Suppressor macrophage treated with lipopolysaccharide for 4 hours (primary cell): ENCODE measurements at places on chromosomes 1 and 21.

DNA sequence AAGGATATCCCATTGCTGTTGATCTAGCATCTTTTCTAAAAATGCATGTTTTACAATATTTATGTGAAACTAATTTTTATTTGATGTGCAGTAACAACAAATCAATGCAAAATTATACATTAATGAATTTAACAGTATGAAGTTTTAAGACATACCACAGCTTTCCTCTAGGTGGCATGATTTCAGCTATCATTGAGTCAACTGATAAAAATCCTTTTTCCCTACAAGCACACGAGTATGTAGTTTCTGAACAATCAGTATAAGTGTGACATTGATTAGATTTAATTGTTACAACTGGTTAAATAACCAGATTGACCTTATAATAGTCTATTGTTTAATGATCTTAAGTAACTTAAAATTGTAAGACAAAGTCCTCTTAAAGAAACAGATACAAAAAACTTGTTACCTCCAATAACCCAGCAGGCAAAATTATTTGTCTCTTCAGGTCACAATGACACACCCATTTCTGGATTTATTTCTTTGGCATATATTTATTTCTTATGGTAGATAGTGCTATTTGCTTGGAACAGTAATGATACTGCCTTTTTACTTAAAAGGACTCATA, 5.8 kb upstream of the TGFB2 start:
- DNase-seq = peak; percentile 54

DNA sequence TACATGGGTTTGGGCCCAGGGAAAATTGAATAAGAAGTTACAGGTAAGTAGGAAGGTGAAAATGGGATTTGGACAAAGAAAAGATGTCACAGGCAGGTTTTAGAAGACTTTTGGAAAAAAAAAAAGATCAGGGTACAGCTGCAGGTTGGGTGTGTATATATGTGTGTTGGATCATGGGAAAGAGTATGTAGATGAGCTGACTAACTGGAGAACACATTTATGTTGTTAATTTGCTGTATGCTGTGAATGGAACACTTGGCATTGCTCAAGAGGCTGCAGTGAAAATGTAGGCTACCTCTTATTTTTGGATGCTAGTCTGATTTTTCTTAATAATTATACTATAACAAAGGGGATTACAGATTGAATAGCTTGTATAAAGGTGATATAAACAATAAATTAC, 577.7 kb upstream of the USP24 start:
- DNase-seq = no peak

GRCh38 chr1:38134294-38134755, 87.7 kb upstream of the POU3F1 start:
- DNase-seq = no peak

DNA sequence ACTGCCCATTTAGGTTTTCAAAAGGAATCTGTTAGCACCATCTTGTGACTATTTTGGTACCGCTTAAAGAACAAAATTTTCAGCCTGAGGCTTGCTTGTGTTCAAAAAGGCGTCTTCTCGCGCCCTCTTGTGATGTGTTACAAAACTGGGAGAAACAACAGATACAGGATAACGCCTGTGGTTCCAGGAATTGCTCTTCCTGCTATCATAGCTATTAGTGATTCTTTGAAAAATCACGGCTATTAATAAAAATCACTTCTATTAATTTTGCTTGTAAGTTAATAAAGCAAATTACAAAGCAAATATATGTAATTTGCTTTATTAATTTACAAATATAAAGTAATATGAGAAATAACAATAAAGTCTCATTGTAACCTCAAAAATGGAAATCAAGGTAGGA, 82.2 kb upstream of the ABCD3 start:
- peak; percentile 84 for DNase-seq

DNA sequence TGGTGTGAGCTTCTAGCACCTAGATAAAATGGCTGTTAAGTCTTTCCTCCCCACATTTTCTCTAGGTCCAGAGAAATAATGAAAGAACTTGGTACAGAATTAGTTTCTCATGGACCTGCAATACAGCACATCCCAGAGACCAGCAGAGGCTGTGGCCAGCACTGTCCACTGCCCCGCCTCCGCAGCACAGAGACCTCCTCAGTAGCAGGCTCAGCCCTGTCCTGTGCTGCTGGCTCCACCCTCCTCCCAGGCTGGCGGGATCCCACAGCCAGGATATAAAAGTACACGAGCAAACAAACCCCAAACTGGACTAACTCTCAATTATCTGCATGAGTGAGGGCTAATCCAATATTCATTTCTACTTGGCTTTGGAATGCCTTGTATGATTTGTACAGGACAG, 401.5 kb downstream of the RPS6KC1 start:
- DNase-seq = no peak

- peak; percentile 43 for DNase-seq
Observed at GRCh38 chr1:205396967-205397616, 24.8 kb downstream of the LEMD1 start.

DNA sequence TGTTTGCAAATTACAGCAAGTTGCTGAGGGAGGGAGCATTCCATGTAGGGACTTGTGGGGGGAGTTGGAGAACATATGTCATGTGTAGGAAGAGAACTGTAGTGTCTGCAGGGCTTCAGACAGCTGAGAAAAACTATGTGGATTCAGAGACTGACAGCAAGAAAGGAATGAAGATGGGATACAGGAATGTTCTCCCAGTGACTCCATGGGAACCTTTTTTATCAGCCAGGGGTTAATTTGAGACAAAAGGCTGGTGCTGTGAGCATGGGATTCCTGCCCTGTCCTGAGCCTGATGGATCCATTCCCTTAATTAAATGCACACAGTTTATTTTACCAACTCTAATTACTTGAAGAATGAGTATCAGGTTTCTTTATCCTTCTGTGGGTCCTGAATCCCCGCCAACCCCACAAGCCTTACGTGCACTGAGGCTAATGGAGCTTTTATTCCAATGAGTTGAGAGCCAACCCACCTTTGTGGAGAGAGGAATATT, 26.5 kb upstream of the PLXNA2 start:
- DNase-seq = no peak

DNA sequence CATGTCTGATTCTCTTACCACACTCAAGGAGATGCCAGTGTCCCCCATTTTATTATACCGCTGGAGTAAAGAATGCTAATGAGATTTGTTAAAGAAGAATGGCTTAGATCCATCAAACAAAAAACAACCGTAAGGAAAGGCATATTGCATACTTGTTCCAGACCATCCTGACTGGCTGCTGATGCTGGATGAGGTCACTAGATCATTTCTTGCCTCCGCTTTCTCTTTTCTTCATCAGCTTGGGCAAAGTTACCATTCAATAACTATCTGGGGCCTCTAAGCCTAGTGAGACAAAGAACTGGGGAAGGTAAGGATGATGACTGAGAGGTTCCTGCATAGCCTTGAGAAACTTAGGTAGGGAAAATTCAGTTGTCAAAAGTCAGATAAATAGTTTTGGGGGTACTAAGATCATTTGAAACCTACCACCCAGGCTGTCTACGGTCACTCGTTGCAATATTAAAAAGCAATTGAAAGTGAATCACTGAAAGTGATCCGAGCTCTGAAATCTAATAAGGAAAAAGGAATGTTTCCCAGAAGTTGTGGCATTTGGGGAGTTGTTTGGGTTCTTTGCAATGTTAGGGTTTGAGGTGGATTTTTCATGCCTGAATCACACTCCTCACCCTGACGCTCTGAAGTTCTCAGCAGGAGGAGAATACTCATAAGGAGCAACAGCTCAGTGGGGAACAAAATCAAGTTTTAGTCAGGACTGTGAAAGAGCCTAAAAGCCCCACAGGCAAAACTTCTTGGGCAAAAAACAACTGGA, 176.8 kb downstream of the HHIPL2 start:
- DNase-seq = no peak

GRCh38 chr1:46248122-46248920, 758 bp downstream of the RAD54L start:
- DNase-seq = peak; percentile 21

GRCh38 chr1:38962113-38962512, 20.5 kb upstream of the RHBDL2 start:
- DNase-seq = no peak

DNA sequence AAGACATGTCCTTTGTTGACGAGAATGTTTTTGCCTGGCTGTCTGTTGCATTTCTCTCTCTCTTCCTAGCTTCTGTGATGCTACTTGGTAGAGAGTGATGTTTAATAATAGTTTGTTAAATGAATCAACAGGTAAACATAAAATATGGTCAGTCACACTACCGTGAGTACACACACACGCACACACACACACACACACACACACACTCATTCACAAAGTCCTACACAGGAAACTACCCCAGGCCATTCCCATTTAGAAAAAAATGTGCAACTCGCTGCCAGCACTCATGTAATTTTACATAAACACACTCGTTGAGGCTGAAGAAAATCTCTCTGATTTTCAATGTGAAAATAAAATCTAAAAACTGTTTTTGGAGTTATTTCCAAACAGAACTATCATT, 38.7 kb downstream of the RUNX1 start:
- no peak for DNase-seq

GRCh38 chr1:245411245-245412036, 256.7 kb downstream of the KIF26B start:
- no peak for DNase-seq

GRCh38 chr1:242318140-242318539, 206.4 kb downstream of the PLD5 start:
- DNase-seq = no peak

GRCh38 chr21:17854745-17855144, 35.6 kb upstream of the C21orf91 start:
- peak; percentile 16 for DNase-seq

DNA sequence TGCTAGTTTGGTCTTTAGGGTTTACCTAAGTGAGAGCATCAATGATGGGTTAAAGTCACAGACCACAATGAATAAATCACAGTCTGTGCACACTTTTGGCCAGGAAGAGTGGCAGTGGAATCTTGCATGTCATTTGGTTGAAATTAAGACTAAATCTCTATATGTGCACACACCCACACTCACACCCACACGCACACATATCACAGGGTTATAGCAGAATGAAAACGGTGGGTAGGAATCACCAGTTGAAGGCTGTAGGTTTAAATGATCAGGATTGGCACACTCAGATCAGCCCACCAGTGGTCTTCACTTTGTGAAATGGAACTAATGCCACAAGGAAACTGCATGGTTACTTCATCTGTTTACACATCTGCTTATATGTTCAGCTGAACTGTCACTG, 97.6 kb upstream of the ADAR start:
- DNase-seq = no peak

DNA sequence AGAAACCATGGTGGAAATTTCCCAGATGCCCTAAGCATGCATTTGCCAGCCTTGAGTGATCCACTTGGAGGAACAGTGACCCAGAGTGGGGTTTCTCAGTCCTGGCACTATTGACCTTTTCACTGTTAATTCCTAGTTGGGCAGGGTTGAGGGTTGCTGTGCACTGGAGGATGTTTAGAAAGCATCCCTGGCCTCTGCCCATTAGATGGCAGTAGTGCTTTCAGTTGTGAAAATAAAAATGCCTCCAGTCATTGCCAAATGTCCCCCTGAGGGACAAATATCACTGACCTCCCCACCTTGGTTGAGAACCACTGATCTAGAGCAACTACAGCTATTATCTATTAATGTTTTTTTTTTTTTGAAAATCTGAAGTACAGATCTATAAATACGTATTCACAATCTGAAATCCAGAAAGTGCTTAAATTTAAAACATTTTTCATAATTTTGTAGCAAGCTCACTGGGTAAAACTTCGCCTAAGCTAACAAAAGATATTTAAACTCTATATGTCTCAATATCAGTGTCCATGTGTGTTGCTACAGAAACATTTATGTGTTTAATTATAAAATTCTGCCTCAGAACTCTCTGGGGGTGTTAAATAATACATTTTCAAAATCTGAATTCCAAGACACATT, 27.3 kb downstream of the F3 start:
- DNase-seq = peak; percentile 53

DNA sequence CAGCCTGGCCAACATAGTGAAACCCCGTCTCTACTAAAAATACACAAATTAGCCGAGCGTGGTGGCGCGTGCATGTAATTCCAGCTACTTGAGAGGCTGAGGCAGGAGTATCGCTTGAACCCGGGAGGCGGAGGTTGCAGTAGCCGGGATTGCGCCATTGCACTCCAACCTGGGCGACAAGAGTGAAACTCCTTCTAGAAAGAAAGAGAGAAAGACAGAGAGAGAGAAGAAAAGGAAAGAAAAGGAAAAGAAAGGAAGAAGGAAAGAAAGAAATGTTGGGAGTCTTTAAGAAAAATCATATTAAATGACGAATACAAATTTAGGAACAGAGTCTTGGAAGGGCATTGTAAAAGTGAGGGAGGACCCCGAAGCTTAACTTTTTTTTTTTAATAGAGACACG, 1.8 kb upstream of the HNRNPR start:
- DNase-seq = no peak

DNA sequence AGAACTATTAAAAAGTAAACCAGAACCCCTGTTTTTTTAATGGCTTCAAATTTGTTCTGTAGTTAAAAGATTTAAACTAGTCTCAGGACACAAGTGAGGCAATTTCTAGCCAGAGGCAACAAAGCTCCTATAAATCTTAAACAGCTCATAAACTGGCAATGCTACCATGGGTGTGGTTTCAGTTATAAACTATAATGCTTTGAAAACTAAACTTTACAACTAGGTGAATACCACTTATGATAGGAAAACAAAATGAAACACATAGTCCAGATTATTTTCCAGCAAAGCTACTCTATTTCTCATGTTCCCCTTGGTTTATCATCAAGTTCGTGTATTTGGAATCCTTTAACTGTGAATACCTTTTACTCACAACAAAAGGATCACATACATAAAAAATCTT, 282.5 kb downstream of the VAV3 start:
- DNase-seq = no peak

DNA sequence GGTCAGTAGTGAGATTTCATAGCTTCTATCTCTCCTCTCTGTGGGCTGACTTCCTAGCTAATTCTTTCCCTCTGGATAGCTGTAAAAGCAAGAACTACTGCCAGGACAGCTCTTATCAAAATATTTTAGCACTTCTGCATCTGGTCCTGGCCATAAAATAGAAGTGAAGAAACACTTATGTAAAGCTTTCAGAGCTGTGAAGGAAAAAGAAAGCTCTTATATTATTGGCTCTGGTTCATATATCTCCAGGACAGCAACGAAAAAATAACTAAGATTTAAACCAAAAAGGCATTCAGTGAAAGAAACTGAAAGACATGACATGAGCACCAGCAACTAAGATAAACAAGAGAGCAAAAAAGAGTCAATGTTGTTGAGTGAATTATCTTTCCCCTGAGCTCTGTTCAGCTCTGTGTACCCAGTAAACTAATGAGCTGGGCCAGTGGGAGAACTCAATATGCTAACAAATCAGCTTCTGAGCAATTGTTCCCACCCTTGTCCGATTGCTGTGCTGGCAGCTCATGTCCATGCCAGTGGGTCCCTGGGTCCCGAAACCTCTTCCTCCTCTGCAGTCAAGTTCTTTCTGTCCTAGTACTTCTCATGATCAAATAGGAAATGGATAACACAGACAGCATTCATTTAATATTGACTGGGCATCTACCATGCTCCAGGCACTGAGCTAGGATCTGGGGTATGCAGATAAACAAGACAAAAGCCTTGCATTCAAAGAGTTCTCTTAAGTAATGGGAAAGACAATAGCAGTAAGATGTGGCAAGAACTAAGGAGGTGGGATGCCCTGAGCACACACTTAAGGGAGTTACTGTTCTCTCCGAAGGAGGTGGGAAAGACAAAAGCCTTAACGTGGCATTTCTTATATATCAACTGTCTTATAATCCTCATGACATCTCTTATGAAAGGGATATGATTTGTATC, 45.3 kb upstream of the MAN1A2 start:
- DNase-seq = no peak

GRCh38 chr1:31976401-31976800, 37.3 kb upstream of the KHDRBS1 start:
- DNase-seq = no peak

- DNase-seq = no peak
Observed at GRCh38 chr1:107541412-107541811, 400.6 kb downstream of the NTNG1 start.

- no peak for DNase-seq
Observed at GRCh38 chr1:49319426-49319963, 542.8 kb upstream of the BEND5 start.
